ENCODE measurements at places on chromosomes 6 and 20.
A peak's percentile ranks its signal among the peaks of the same experiment; 100 is the strongest.

GRCh38 chr6:119390247-119390793, 40.8 kb upstream of the MAN1A1 start:
- DNase-seq, result no peak

- DNase-seq, result peak; percentile 23
Measured at GRCh38 chr6:4564801-4565271, 211.4 kb upstream of the CDYL start.

DNA sequence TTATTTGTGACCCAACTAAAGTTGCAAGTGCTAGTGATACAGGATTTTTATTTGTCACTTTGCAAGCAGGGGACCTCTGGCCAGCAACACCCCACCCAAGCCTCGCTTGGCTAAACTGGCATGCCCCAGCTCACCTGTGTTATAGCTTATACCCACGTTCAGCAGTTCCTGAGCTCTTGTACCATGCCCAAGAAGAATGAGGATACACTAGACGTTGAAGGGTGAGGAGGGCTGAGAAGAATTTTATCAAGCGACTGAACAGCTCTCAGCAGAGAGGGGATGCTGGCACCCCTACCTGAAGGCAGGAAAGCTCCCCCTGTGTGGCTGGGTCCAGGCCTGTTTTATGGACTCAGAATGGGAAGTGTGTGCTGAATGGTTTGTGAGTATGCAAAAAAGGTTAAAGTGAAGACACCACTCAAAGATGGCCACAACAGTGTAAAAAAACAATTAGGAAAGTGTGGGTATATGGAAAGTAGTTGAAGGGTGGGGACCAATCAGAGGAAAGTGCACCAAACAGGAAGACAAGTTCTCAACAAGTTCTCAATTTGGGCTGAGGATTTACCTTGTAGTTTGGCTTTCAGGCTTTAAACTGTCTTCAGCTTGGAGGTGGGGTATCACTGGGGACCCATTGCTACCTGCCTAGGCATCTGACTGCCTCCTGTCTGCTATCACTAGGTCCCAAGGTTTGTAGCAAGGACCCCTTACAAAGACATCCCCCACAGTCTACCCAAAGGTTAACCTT, 15.0 kb downstream of the BTN2A1 start:
- no peak for DNase-seq

DNA sequence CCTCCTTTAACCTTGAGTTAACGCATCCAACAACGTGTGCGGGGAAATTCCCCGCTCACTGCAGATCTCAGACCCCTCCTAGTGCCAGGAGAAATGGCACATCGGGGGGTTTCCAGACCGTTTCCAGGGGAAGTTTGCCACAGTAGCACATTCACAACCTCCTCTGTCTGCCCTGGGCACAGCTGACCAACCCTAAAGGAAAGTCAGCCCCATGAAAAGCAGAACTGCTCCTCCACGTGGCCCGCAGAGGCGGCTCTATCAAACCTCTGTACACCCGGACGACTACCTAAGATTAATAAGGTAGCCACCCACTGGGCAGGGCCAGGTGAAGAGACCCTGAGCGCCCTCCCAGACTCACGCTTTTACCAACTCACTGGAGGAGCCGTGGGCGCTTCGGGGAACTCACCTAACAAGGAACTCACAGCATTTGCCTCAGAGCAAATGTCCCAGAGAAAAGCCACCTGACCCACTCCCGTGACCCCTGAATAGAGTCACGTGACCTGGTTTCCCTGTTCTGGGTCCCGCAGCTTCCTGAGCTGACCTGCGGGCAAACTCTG, 93.1 kb downstream of the PRND start:
- no peak for DNase-seq

GRCh38 chr20:63794614-63795013, 36.5 kb downstream of the ZBTB46 start:
- DNase-seq, result no peak

DNA sequence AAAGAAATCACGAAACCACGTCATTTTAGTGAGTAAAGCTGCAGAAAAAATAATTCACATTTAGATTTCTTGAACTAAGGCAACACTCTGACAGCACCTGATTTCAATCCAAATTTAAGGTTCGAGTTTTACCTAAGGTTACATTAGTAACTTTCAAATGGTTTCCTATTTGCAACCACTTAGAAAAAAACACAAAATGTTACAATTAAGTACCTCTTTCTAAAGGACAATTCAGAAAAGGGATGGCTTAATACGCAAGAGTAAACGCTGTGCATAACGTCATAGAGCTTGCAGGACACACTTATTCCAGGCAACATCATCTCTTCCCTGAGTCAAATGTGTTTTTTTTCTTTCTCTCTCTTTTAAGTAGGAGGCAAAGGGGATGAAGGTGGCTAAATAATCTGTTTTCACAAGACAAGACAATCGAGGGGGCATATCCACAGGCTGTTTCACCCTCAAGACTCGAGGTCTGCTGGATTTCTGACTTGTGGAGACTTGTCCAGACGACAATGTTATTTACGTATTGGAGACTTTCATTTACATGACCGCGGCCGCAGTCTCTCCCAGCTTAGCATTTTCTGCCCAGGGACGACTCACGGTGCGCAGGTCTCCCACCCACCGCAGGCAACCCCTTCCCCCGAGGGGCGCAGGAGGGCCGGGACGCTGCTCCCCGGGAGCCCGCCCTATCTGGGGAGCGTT, 86.0 kb downstream of the SESN1 start:
- DNase-seq, result no peak

GRCh38 chr6:134363323-134364039, 45.6 kb upstream of the SGK1 start:
- no peak for DNase-seq

- DNase-seq, result peak; percentile 99
Measured at GRCh38 chr6:8435093-8435844, at the start of gene SLC35B3. Gene SLC35B3, minus strand, starts transcription at chr6:8435545.

DNA sequence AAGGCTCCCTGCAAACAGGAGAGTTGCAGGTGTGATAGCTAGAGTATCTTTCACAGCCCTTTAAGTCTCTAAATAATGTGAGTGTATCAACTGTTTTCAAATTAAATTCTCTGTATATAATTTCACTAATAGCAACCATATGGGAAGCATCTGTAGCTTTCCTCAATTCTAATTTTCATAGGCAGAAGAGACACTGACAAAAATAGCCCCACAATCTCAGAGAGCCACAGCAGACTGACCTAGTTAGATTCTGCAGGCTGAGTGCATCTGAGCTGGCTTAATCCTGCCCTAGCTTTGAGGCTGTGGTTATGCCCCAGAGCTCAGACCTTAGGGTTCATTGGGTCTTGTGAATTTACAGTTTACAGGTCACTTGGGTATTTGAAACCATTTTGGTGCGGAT, 63.9 kb downstream of the MAP7 start:
- no peak for DNase-seq

- DNase-seq, result no peak
Measured at GRCh38 chr6:158805698-158806377, 13.3 kb downstream of the EZR start.

GRCh38 chr6:41092421-41093140, 19.8 kb downstream of the NFYA start:
- DNase-seq, result no peak

DNA sequence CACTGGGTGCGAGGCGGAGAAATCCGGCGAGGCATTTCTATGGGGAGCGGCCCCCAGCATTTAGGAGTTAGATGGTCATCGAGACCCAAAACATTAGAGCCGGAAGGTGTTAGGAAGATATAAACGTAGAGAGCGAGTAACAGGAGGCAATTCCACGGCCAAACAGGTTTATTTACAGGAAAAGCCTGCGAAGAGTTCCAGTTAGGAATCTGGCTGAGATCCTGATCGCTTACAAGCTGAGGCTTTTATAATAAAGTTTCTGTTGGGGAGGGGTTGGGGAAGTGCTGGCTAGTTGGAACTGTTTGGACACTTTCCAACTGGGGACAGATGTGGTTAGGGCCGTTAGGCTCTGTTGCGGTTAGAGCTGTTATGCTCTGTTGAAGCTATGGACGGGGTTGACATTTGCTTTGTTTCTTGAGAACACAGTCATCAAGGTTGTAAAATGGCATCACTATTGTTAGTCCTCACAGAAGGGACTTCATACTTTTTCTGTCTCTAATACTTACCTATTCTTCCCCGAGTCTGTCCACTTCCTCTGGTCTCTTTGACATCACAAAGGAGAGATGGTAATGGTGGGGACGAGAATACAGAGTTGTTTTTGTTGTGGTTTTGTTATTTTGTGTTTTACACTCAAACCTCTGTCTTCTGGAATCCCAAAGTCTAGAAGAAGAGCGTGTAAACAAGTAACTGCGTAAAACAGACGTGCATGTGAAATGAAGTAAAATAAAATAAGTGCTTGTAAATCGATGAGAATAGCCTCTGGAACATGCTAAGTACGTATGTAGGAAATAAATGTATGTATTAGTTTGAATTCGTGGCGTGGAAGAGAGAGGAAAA, 554 bp upstream of the ZSCAN31 start:
- DNase-seq, result no peak

- no peak for DNase-seq
Measured at GRCh38 chr20:17282501-17282900, 55.7 kb downstream of the PCSK2 start.

GRCh38 chr20:15379681-15380296, 1042.4 kb upstream of the FLRT3 start:
- DNase-seq, result no peak

DNA sequence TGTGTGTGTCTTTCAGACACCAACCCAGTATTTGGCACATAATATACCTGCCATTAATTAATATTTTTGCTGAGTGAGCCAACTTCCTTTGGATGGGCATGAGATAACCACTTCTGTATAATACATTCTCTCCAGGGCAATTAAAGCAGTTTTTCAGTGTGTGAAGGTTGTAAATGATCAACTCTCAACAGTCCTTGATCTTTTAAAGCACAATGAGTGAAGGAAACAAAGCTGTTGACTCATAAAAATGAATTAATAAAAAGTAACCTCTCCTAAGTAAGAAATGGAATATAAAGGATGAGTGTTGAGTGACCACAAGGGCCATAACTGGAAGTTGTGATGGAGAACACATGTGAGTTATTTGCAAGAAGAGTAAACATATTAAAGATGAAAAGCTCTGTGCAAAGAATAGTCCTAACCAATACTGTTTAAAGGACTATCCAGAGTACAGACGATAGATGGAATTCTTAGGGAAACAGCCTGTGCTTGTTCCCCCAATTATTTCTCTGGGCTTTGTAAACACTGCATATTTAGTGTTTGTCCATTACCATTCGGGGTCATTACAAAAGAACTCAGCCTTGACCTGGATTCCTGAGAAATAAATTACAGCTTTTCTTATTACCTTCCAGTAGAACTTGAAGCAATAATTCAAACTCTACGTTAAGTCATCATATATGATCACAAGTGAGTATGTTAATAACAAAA, 446.2 kb downstream of the PLCB1 start:
- DNase-seq, result no peak

GRCh38 chr6:165820934-165821333, 157.9 kb upstream of the PDE10A start:
- no peak for DNase-seq

GRCh38 chr6:157535340-157536222, 154.6 kb downstream of the ZDHHC14 start:
- DNase-seq, result no peak

GRCh38 chr20:42444799-42445198, 744.9 kb downstream of the PTPRT start:
- no peak for DNase-seq

DNA sequence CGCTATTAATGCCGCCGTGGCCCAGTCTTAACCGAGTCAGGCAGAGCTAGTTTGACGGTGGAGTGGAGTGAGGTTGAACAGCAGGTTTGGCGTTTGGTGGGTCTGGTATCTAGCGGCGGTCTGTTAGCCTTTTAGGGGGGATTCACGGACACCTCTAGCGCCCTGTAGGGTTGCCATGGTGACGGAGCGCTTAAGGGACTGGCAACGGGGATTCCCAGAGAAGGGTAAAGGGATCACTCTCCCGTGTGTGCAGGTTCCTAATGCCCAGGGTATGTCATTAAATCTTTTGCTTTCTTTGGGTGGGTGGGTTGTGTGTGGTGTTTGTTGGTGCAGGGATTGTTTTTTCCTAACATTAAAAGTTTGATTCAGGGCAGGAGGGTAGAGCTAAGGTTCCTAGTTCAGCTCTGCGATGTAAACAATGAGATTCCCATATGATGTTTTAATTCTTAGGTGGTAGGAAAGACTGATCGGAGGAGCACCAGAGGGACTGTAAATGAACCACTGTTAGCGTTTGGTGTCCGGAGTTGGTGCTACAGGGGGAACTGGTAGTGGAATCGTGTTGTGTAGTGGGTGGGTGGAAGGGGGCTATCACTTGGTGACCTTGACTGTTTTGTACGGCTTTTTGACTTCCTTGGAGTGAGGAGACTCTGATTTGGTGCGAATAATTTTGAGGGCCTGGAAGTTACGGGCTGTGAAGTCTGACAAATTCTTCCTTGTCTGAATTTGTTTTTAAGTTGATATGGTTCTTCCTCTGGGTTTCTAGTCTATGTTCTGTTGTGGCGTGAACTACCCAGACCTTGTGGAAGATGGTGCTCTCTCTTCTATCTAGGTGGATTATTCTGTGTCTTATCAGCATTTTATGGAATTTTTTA, 5.0 kb downstream of the BRD2 start:
- DNase-seq, result peak; percentile 64

DNA sequence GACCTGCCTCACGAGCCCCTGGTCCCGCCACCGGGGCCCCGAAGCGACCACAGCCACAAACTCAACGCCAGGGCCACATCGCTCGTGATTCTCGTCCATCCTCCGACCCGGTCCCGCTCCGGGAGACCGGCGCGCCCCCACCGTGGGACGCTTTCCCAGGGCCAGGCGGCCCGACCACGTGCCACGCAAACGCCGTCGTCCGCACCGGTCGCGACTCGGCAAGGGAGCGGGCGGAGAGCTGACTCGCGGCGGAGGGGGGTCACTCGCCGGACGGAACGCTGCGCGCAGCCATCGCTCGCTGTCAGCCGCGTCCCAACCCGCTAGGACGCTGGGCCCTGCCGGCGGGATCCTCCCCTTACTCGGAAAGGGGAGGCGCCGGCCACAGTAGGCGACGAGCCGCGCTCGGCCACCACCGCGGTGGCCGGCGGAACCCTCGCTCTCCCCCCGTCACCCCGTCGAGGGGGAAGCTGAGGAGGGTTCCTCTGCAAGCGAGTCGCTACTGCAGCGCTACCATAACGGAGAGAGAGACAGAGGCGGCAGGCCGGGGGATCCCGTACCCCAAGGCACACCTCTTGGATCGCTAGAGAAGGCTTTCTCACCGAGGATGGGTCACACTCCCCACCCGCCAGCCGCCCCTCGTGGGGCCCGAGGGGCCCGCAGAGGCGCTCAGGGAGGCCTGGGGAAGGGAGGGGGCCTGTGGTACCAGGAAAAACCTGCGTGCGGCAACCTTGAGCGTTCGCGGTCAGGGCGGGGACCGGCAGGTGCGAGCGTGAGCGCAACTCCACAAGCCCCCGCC, 511.8 kb upstream of the ZNF337 start:
- DNase-seq, result peak; percentile 68

- no peak for DNase-seq
Measured at GRCh38 chr6:11766043-11766442, 12.6 kb downstream of the ADTRP start.

DNA sequence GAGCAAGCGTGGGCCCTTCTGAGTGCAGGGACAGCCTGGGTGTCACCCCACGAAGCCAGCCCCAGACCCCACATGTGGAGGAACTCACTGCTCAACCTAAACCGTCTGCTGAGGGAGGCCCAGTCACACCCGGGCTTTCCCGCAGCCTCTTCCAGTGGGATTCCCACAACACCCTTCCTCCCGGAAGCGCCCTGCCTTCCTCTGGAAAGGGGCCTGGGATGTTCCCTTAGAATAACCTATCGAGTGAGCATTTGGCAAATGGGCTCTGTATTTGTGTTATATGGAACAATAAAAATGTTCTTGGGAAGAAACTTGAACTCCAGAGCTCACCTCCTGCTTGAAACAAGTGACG, 100.0 kb upstream of the DUSP22 start:
- DNase-seq, result no peak

GRCh38 chr6:107807196-107807811, 16.8 kb downstream of the SCML4 start:
- DNase-seq, result no peak
